ENCODE measurements at places on chromosomes 2 and 18. TPM values are rescaled to one million over a fixed set of nuclear protein-coding genes. Genes with fewer than 3 reads are reported as not detected.
A peak's percentile ranks its signal among the peaks of the same experiment; 100 is the strongest.

GRCh38 chr2:17544256-17544655 lies 3.8 kb downstream of the VSNL1 start:
- no peak for DNase-seq

GRCh38 chr2:44075541-44075940 lies 79.8 kb upstream of the LRPPRC start:
- DNase-seq, result peak; percentile 88

DNA sequence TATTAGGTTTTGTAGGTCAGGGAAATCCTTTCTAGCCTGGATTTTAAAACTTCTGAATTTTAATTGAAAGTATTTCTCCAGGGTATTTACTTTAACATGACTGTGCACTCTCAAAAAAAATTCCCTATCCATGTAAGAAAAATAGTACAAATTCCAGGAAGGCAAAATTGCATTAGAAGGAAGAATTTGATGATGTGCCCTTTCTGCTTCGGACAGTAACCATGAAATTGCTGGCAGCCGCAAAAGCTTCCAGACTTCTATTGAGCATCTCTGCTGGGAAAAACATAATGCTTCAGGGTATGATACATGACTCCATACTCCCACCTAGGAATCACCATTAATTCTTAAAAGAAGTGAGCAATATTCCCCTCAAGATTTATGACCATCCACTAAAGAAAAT lies 17.2 kb upstream of the KLF7 start:
- DNase-seq, result no peak

Gene KIF1A
- total RNA-seq, result 1.1 TPM

Gene PROM2
- total RNA-seq, result 1.1 TPM

DNA sequence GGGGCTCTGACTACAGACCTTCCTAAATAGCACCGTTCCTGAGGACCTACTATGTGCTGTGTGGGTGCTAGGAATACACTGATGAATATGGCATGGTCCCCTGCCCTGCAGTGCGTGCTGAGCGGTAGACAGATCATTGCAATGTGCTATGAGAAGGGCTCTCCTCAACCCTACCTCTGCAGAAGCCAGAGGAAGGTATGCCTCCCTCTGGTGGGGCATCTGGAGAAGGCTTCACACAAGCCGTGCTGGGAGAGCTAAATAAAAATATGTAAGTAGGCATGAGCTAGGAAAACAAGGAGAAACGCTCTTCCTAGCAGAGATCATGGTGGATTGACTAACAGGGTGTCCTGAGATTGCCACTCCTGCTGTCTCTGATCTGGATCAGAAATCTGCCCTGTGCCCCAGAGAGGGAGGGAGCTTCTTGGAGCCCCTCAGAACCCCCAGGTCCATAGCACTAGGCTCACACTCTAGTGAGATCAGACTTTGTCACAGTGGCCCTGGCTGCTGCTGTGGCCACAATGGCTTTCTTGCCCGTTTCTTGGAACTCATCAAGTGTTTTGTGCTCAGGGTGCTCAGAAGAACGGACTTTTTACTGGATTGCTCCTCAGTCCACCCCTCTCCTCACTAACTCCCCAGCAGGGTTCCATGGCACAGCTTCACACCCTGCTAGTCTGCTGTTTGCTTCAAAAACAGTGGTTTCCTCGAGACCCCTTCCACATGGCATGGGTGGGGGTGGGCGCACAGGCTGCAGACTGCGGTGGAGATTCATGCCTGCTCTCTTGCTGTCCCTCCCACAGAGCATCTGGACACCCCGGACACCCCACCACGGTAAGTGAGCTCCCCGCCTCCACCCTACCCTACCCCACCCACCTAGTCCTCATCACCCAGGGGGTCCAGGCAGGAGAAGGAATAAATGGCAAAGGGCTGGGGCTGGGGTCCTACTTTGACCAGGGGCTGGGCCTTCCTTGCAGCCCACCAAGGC lies 14.2 kb downstream of the SIGLEC15 start:
- peak; percentile 61 for DNase-seq

- DNase-seq, result no peak
Observed at GRCh38 chr18:56649996-56650395, 1.2 kb upstream of the WDR7 start.

DNA sequence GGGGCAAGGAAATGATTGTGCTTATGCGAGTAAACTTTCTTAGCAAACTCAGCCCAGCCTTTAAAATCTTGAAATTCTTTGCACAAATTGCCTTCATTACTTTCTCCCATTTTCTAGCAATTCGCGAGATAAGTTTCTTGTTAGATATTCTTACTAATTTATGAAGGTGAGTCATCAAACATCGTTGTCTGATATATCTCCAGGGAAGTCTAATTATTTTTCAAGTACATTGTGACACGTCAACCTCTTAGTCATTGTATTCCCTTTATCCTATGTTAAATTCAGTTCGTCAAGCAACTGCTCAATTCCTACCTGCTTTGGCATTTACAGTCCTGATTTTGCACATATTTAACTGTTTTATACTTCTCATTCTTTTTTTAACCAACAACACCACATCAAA lies 854.5 kb upstream of the CRIM1 start:
- no peak for DNase-seq

DNA sequence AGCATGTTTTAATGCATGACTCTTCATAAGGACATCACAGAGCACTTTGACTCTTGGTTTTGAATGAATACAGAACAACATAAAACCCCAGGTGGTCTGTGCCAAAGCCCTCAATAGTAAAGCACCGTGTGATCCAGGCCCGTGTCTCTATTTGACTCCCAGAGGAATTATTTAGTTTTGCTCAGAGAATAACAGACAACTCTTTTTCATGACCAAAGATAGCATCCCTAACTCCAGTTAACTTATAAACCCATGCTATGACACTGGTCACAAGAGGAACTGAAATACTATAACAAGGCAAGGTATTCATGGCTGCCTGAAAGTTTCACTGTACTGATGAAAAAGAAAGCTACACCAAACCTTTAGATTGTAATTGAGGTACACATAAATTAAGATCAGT lies 128.4 kb downstream of the IKZF2 start:
- DNase-seq, result no peak

DNA sequence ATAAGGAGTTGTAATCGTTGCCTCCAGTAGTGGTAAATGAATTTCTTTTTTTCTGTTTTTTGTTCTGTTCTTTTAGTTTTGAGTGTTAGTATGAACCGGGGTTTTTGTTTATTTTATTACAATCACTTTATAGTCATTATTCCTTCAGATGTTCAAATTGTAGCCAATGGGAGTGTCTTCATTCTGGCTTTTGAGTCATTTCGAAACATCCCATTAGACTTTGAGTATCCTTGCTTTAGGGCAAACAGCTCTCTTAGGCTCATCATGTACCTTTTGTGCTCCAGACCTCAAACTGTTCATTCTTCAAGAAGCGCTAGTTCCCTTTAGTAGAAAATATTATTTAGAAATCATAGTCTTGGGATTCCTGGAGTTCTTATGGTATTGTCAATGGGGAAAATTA lies 54.2 kb upstream of the PAX3 start:
- DNase-seq, result no peak

DNA sequence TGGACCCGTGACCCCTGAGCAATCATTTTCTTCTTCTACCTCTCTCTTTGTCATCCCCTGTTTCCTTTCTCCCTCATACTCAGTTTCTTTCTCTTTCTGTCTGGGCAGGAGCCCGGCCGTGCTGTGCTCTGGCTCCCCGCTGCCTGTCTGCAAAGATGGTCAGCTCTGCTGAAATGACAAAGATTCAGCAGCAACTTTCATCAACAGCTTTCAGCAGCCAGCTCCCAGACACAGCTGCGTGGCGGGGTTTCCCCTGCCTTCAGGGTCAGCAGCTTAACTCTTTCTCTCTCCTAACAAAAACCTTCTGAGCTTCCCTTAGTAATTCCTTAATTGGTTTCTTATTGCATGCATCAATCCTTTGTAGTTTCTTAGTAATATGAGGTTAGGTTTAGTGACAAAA lies 1234.4 kb downstream of the CNTNAP5 start:
- no peak for DNase-seq

DNA sequence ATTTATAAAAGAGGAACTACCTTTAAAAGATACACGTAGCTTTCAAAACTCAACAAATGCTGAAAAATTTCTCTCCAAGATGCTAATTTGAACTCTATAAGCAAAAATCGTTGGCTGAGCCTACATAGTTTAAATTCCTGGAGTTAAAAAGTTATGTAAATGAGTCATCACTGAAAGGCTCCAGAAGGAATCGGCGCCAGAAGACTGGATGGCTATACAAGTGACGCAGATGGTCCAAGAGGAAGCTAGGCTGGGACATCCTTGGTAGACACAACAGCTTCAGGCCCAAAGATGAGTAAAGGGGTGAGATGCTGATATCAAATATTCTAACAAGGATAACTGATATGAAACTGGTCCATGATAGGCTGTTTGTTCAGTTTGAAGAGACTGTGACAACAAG lies 22.8 kb upstream of the DNAH6 start:
- no peak for DNase-seq

GRCh38 chr2:173860082-173860481 lies 105.1 kb downstream of the SP3 start:
- no peak for DNase-seq

DNA sequence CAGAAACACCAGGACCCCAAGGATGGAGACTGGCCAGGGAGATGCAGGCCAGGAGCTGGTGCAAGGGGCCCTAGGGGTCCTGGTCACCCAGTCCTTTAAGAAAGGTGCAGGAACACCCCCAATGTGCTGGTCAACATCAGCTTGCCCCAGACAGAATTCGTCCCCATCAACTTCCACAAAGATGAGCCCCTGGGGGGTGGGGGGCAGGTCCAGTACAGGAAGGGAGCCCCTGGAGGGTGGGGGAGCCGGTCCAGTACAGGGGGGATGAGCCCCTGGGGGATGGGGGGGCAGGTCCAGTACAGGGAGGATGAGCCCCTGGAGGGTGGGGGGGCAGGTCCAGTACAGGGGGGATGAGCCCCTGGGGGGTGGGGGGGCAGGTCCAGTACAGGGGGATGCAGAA lies 160.7 kb upstream of the SALL3 start:
- peak; percentile 12 for DNase-seq

Data from left lobe of liver (tissue), 2 donors.